Psoas muscle (tissue), 8 donors: ENCODE measurements at places on chromosomes 7 and 10.
A peak's percentile ranks its signal among the peaks of the same experiment; 100 is the strongest.

DNA sequence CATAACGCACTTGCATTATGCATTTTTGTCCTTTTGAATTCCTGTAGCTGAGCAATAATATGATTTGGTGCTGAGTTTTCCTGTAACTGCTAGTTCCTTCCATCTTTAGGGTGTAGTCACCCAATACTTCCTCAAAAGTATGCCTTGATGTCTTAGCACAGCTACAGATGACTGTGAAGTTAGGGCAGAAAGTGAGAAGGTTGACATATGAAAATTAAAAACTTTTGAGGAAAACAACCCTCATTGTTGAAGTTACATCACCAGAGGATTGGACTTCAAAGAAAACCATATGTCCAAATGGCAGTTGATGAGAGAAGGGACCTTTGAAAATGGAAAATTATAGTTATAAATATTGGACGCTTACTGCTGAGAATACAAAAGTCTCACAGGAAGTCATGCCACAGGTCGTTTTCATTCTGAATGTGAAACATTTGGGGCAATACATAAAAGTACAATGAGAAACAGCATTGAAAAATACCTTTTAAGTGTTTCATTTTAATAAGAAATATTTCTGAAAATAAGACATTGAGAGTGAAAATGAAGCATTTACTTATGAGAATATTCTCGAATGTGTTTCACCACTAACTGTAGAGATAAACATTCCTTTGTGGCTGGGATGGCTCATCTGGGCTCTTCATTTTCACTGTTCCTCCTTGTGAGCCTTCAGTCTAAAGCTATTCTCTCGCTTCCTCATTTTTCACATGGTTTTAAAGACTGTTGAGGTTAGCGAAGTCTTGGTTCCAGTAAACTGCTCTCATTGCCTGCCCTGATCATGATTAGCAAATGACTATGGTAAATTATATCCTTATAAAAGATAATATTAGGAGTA lies 61.4 kb upstream of the NME8 start:
- no peak for DNase-seq

DNA sequence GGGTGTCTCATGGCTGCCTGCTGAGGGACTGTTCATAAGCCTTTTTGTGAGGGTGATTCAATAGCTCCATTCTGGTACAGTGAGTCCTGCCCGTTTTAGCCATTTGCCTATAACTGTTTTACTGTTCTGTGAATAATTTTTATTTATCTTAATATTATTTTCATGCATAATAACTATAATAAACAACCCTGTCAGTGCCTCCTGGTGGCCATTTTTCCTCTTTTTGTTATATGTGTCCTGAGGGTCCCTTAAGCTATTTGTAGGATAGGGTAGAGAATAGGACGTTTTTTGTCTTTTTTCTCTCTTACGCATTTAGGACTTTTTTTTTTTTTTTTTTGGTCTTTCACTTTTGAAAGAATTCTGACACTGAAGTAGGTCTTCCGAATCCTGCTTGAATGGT lies 2.9 kb downstream of the C1QL3 start:
- no peak for DNase-seq

DNA sequence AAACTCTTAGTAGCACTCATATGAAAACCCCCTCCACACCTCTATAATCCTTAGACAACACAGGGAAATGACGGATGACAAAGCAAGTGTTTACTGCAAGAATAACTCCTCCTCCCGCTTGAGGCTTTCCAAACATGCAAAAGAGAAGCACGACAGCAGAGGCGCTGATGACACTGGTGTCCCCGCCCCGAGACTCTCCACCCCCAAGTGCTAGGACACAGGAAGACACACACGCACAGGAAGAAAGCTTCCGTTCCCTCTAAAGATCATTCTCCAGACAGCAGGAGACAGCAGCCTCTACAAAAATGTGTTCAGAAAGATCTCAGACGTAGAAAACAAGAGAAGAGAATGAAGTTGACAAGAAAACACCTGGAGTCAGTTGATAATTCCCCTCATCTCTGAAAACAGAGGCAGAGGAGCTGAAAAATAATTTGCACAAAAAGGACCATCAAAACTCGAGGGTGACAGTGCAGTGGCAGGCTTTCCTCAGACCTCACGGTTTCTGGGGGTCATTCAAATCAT lies 90.2 kb downstream of the DLG5 start:
- DNase-seq, result peak; percentile 78

DNA sequence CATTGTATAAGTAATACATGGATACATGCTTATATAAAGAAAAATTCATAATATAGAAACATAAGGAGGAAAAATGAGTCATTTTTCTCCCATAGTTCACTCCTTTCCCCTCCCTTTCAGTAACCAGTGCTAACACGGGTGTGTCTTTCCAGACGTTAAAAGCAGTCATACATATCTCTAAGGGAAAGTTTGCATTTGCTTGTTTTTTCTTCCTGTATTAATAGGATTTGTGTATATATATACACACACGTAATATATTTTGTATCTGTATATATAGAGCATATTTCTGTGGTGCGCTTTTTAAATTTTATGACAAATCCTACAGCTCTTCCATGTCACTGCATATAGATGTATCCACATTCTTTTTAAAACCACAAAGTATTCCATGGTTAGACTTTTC lies 78.8 kb downstream of the RALA start:
- DNase-seq, result no peak

DNA sequence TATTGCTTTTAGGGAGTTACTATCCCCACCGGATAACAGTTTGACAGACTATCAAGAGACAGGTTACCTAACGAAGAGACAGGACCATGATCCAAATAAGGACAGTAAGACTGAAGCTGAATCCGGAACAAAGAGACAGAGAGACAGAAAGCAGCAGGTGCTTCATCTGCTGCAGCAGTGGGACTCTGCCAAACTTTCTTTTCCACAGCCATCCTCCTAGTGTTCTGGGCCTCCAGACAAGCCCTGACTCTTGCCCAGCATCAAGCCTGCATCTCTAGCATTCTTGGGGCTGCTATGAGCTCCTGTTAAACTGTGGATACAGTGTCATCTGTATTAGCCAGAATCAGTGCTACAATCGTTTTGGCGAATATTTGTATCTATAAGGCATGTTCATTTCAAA lies 761.7 kb downstream of the GRID1 start:
- no peak for DNase-seq
